ENCODE measurements at places on chromosomes 3 and 15.

GRCh38 chr15:57730876-57731275 is 24.4 kb downstream of the POLR2M start:
- DNase-seq: no peak

GRCh38 chr3:178267158-178267844 is 268.9 kb upstream of the KCNMB2 start:
- DNase-seq: no peak

DNA sequence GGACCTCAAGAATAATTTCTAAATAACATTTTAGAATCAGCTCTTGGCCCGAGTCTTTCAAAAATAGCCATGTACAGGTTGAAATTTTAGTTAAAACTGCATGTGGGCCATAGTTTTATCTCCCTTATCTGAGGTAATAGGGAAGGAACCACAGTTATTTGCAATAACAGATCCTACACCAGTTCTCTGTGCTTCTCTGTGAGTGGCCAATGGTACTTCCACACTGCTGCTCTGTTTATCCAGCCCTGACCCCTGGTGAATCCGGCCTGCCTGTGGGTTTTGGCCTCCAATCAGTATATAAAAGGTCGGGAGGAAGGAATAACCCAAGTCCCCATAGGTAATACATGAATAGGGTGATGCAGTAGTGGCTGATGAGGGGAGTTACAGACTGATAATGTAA is 48.0 kb upstream of the TNIK start:
- no peak for DNase-seq

DNA sequence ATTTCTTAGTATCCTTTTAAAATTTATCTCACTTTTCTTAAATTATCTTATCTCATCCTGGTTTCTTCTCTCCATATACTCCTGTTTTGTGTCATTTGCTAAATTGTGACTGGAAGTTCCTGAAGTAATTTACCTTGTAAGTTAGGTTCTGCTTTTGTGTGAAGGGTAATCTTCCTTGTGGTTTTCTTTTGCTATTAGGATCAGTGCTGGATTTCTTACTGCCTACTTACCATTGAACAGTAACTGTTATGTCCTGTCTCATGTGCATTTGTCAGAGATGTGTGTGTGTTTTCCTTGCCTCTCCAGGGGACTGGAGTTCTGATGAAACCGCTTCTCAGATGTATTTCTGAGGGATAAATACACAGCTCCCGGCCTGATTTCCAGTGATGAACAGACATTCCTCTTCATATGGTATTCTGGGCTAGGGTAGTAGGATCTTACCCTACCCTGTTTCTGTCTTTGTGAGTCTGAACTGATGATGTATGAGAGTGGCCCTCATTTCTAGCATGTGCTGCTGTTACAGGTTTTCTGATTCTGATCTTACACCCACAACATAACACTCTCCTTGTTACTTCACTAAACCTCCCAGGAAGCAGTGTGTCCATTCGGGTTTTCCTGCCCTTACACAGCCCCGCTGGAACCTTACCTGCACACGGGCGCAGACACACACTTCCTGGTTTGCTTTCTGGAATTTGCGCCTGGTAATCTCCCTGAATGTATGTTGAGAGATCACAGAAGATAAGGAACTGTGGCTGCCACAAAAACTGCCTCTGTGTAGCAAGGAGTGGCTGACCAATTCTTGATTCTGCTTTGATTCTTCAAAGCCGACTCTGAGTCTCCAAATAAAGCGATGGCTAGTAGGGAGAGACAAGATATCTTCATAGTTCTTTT is 14.7 kb downstream of the PAK2 start:
- no peak for DNase-seq

- no peak for DNase-seq
These were observed 17.9 kb upstream of the RPP14 start for GRCh38 chr3:58288011-58288728.

DNA sequence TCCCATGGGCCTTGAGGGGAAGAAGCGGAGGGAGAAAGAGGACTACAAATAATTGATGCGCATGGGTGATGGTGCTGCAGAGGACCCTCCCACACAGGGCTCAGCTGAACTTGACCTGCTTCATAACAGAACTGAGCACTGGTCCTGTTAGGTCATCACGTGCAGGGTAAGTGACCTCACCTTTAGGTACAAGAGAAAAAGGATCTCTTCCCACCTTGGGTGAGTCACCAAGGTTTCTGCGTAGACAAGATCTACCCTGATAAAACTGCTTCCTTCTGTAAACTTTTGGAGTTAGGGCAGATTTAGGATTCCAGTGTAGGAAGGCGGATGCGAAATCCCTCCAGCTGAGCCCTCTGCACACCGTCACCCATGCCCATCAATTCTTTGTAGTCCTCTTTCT is 67.1 kb downstream of the FEM1B start:
- DNase-seq: no peak

DNA sequence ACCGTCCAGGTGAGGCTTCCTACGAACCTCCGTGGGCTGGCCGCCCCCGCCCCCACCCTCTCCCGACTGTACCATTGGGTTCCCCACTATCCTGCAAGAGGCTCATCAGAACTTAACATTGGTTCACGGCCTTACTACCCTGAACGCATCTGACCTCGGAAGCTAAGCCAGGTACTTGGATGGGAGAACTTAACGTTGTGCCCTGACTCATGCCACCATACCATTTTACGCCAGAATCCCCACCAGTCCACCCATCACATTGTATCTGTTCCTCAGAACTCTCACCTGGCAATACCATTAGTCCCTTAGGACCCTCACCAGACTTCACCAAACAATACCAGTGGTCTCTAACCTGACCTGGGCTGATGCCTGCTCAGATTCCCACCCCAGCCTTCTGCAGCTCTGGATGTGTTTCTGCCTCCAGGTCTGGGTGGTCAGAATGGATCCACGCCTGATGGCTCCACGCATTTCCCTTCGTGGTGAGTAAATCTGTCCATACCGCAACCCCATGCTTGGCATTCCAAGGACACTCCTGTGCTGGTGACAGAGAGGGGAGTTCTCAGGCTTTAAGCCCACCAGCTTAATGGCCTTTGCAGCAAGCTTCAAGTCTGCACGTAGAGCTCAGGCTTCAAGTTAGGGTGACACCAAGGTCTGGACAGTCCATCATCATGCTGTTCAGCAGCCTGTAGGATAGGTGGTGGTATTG is 562 bp downstream of the TCTA start:
- DNase-seq: no peak

DNA sequence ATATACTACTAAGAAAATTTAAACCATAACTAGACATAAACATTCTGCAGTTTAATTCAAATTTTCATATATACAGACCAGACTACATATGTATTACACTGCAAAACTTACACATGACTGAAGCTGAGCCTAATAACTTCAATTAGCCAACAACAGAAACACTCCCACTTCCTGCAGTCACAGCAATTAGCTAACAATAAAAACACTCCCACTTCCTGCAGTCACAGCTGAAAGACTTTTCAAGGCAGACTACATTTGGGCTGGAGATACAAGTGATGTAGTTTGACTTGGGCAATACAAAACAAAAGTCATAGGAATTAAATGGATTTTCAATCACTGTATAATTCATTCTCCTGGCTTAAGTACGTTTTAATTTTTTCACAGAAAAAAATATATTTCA is 10.3 kb downstream of the TM2D3 start:
- DNase-seq: peak; percentile 21

DNA sequence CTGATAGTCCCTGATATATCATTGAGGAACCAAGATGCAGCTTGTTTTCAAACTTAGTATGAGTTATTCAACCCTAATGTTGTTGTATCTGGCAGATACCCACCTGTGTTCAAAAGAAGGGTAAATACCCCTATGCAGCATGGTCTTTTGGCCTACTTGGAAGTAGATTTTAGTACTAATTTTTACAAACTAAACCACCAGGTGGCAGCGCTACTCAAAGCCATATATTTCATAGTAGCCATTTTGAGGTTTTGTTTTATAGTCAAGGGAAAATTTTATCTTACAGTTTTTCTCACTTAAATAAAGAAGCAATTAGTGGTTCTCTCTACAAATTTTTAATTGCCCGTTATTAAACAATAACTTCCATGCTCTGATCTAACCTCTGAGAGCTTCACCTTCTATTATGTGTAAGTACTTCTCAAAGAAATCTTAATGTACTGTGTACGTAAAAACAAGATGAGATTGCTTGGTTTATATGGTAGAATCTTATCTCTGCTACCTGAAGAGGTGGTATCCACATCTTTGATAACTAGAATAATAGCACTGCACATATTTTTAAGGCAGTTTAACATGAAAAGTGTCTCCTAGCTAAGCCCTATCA is 31.5 kb upstream of the MLF1 start:
- no peak for DNase-seq

GRCh38 chr3:54999159-54999558 is 71.3 kb upstream of the LRTM1 start:
- no peak for DNase-seq

Data from T-helper 22 cell (primary cell).